ENCODE measurements at places on chromosomes 13 and 19. TPM values are rescaled to one million over a fixed set of nuclear protein-coding genes. Genes with fewer than 3 reads are reported as not detected.

The ZNF763 gene
- total RNA-seq, result 2.2 TPM

The C13orf42 gene
- total RNA-seq, result not detected

The C5AR2 gene
- total RNA-seq, result not detected

The ZNF433 gene
- total RNA-seq, result 6.1 TPM

The SULT2B1 gene
- total RNA-seq, result not detected

The MAMSTR gene
- 3.8 TPM for total RNA-seq

The LCP1 gene
- 0.33 TPM for total RNA-seq

The KCNC3 gene
- not detected for total RNA-seq

The ZNF57 gene
- 4.1 TPM for total RNA-seq

The SPART gene
- total RNA-seq, result 81.3 TPM

The POU2F2 gene
- total RNA-seq, result 0.17 TPM

The C19orf67 gene
- 0.17 TPM for total RNA-seq

The IL11 gene
- 2.6 TPM for total RNA-seq

The FUZ gene
- 46.0 TPM for total RNA-seq

The MEX3D gene
- 80.6 TPM for total RNA-seq

The C19orf81 gene
- total RNA-seq, result not detected

The LYPD4 gene
- not detected for total RNA-seq

The ATCAY gene
- total RNA-seq, result not detected

The ZSCAN5B gene
- total RNA-seq, result not detected

The RPL21 gene
- total RNA-seq, result 504 TPM

The C19orf85 gene
- not detected for total RNA-seq

The ZNF17 gene
- 16.0 TPM for total RNA-seq

The PEG3 gene
- total RNA-seq, result 0.29 TPM

The NR2F6 gene
- 34.8 TPM for total RNA-seq

The PRX gene
- 2.2 TPM for total RNA-seq

The NFIX gene
- 204 TPM for total RNA-seq

The DPF1 gene
- total RNA-seq, result 1.3 TPM

The ELSPBP1 gene
- not detected for total RNA-seq

The KLK8 gene
- not detected for total RNA-seq

The SIGLEC9 gene
- not detected for total RNA-seq

The CYP2A7 gene
- total RNA-seq, result not detected

The PRR36 gene
- total RNA-seq, result under 0.01 TPM

The PLEKHG2 gene
- total RNA-seq, result 25.5 TPM

The ERICH6B gene
- total RNA-seq, result not detected

The VAV1 gene
- not detected for total RNA-seq

Data from smooth muscle cell of trachea (primary cell).